ENCODE measurements at places on chromosomes 3 and 15.

- no peak for DNase-seq
These were observed at the start of gene HAPLN3 for GRCh38 chr15:88894819-88895767. Gene HAPLN3, minus strand, starts transcription at chr15:88895544. Its CDS starts 8,246 bp downstream, at chr15:88887298.

- DNase-seq, result no peak
These were observed 22.5 kb upstream of the THBS1 start for GRCh38 chr15:39558421-39558820.

DNA sequence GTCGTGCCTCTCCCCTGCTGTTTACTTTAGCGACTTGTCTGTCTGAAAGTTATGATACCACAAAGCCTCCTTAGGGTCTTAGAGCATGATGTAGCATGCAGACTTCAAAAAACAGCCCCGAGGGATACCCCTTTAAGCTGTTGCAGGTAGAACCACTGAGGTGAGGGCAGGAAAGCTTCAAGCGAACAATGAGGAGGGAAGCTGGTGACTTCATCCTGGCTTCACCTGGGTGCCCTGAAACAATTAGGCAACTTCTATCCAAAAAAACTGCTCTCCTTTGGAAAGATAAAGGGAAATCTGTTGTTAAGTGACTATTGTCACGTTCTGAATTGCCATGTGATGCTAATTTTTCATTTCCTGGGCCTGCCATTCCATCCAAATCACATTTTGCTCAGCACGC lies 231.6 kb downstream of the SOX2 start:
- DNase-seq, result no peak

DNA sequence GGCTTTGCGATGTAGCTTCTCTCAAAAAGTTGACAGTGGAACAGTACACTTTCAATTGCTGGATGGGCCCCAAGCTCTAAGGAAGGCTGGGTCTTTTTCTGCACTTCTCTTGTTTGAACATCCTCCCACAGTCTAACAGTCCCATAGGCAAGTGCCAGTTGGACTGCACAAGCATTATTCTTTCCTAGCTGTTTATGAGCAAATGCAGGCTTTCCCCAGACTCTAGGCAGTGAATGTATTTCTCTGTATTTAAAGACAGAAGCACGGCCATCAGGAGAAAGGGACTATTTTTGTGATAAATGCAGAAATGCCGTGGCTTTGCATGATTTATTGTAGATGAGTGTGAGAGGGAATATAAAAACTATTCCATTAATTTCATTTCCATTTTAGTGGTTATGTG lies 539.3 kb upstream of the LMCD1 start:
- no peak for DNase-seq

GRCh38 chr15:25180606-25181292 lies 226.0 kb downstream of the SNRPN start:
- no peak for DNase-seq

DNA sequence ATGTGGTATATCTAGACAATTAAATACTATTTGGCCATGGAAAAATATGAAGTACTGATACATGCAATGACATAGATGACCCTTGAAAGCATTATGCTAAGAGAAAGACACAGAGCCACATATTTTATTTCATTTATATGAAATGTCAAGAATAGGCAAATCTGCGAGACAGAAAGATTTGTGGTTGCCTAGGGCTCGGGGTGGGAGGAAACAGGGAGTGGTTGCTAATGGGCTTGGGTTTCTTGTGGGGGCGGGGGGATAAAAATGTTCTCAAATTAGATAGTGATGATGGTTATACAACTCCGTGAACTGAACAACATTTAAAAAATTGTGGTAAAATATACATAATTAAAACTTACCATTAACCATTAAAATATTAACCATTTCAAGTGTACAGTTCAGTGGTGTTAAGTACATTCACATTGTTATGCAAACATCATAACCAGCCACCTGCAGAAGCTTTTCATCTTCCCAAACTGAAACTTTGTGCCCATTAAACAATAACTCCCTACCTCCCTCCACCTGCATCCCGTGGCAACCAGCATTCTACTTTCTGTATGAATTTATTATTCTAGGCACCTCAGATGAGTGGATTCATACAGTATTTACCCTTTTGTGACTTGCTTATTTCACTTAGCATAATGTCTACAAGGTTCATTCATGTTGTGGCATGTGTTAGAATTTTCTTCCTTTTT lies 24.3 kb upstream of the ANP32A start:
- no peak for DNase-seq

- no peak for DNase-seq
These were observed 478.8 kb downstream of the EPHA3 start for GRCh38 chr3:89586256-89586655.

GRCh38 chr15:62565634-62566026 lies 400.5 kb upstream of the C2CD4B start:
- no peak for DNase-seq

- no peak for DNase-seq
These were observed 62.7 kb upstream of the ICE2 start for GRCh38 chr15:60541481-60542299.

- no peak for DNase-seq
These were observed 3.4 kb downstream of the FAH start for GRCh38 chr15:80156176-80156720.

DNA sequence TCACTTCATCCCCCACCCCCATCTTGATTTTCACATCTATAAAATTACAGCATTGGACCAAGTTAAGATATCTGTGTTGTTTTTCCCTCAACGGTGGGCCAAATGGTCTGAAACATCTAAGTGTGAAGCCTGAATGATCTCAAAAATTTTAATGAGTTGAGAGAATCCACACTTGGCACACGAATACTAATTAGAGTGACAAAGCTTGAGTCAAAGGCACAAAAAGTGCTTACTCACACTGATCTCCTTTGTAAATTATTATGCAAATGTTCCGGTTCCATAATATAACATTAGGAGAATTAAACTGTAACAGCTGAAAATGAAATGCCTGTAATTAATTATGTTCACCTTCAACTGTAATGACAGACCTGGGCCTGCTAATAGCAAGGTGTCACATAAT lies 33.6 kb downstream of the GPR176 start:
- DNase-seq, result no peak

DNA sequence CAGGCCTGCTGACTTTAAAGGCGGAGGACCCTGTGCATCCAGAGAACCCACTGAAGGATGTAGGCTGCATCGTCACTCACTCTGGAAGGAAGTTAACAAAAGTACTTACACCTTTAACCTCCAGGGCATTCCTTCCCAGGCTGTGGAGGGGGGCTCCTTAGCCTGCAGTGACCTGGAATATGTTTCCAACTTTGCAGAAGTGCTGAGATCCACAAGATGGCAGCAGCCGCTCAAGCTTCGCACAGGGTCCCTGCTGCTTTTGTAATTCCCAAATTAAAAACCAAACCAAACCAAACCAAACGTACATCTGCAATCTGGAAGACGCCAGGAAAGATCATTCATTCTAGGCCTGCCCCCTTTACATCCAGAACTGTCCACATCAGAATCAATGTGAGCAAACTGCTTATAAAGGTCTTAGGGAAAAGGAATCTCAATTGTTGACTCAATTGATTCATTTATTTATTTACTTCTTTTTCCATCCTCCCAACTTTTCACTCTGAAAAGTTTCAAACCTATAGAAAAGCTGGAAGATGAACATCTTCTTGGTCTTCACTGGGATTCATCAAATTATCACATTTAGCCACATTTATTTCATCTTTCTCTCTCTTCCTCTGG lies 70.5 kb upstream of the KLHL25 start:
- DNase-seq, result peak; percentile 21

- no peak for DNase-seq
These were observed 41.7 kb downstream of the SNX4 start for GRCh38 chr3:125478326-125478725.

DNA sequence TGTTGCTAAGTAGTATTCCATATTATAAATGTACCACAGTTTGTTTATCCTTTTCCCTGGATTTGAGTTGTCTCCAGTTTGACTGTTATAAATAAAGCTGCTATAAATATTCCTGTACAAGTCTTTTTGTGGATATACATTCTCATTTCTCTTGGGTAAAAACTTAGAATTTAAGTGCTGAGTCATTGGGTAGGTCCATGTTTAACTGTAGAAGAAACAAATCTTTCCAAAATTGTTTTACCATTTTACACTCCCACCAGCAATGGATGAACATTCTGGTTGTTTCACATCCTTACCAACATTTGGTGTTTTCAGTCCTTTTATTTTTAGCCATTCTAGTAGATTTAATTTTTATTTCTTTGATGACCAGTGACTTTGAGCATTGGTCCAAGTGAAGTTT lies 74.0 kb upstream of the TNFAIP8L3 start:
- DNase-seq, result no peak

DNA sequence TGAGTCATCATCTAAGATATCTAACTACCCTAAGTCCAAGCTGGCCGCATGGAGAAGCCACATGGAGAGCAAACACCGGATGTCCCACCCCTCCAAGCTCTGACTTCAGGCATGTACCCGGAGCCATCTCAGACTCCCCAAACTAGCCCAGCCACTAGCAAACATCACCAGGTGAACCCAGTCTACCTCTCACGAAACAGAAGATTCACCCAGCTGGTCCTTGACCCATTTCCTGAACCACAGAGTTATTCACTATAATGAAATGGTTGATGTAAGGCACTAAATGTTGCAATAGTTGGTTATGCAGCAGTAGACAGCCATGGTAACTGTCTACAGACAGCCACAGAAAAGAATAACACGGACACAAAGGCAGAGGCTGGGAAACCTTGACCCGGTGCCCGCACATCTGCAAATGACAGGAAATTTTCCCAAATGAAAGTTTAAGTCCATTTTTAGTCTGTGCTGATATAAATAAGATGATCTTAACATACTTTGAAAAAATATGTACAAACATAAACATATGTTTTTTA lies 265.5 kb upstream of the ATP10A start:
- DNase-seq, result no peak

- no peak for DNase-seq
These were observed 92.3 kb downstream of the ATP10A start for GRCh38 chr15:25770618-25771337.

- DNase-seq, result no peak
These were observed 50.6 kb downstream of the TBL1XR1 start for GRCh38 chr3:177146646-177147045.

GRCh38 chr15:77144492-77145070 lies 73.7 kb upstream of the TSPAN3 start:
- DNase-seq, result no peak

- no peak for DNase-seq
These were observed 1115.1 kb upstream of the CADM2 start for GRCh38 chr3:83843716-83844115.

DNA sequence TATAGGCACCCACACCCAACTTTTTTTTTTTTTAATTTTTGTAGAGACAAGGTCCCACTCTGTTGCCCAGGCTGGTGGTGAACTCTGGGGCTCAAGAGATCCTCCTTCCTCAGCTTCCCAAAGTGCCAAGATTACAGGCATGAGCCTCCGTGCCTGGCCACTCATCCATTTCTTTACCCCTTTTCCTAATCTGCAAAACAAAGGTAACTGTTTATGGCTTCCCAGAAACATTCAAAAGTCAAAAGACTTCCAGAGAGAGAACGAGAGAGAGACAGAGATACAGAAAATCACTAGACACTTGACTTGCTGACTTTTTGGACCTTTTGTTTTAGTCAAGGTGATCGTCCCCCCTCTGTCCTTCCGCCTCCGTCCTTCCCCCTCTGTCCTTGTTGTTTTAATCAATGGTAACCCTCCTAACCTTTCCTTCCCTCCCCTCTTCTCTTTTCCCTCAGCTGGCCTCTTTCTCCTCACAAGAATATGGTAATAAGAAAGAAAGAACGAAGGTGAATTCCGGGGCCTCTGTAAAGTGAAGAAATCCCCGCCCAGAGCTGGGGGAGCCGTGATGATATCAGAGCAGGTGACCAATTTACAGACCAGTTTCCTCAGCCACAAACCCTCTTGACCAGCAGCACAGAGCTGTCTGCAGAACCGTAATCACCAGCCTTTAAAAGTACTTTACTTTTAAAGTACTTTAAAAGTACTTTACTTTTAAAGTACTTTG lies 21.9 kb downstream of the KLHL6 start:
- no peak for DNase-seq

DNA sequence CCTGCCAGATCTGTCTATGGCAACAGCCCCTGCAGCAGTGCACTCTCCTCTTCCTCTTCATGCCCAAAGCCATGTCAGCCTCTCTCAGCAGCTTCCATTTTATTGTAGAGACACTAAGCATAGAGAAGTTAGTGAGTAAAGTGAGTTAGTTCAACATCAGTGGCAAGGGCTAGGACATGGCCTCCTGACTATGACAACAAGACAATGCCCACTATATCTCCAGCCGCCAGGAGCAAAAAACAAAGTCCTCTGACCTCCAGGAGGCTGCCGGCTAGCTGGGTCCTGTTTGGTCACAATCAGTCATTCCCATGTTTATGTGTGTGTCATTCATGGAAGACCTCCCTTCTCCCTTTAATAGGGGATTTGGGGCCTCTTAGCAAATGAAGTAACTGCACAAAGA lies 14.9 kb downstream of the NR1I2 start:
- DNase-seq, result no peak

- no peak for DNase-seq
These were observed 37.1 kb downstream of the GASK1A start for GRCh38 chr3:43015991-43016865.

GRCh38 chr15:36831904-36832287 lies 252.5 kb downstream of the CDIN1 start:
- DNase-seq, result no peak

GRCh38 chr3:177257006-177257405 lies 59.7 kb upstream of the TBL1XR1 start:
- DNase-seq, result no peak

GRCh38 chr3:122660297-122660974 lies 20.2 kb upstream of the PARP14 start:
- DNase-seq, result no peak

GRCh38 chr15:42332331-42332730 lies 27.0 kb upstream of the CAPN3 start:
- DNase-seq, result no peak

DNA sequence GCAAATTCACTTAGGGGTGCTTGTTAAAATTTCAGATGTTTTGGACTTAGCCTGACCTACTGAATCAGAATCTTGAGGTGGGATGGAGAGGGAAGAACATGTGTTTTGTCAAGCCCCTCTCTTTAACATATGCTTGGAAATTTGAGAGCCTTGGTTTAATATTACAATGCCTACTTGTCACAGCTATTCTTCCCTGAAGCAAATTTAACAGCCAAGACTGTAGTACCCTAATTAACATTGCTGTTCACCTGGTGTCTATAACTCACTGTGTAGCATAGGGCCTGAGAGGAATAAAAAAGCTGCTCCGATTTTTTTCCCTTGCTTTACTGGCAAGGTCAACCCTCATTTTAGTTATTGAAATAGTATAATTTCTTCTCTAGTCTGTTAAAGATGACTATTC lies 880.1 kb downstream of the CADM2 start:
- DNase-seq, result no peak

- no peak for DNase-seq
These were observed 364.4 kb downstream of the PTPRG start for GRCh38 chr3:61925721-61926120.

- DNase-seq, result no peak
These were observed 3.1 kb upstream of the SQOR start for GRCh38 chr15:45631776-45632175.

- no peak for DNase-seq
These were observed 123.1 kb downstream of the DMXL2 start for GRCh38 chr15:51499379-51499976.

- DNase-seq, result no peak
These were observed 206.8 kb upstream of the NR2F2 start for GRCh38 chr15:96123630-96124187.

- no peak for DNase-seq
These were observed 403.2 kb downstream of the PTPRG start for GRCh38 chr3:61964566-61964965.

Data from anterior cingulate cortex (tissue), 58 donors.